HS-27A (cell line): ENCODE measurements at places on chromosomes 2 and 18.
A peak's percentile ranks its signal among the peaks of the same experiment; 100 is the strongest.

GRCh38 chr2:226131299-226131784 lies 668.3 kb downstream of the IRS1 start:
- DNase-seq = no peak

DNA sequence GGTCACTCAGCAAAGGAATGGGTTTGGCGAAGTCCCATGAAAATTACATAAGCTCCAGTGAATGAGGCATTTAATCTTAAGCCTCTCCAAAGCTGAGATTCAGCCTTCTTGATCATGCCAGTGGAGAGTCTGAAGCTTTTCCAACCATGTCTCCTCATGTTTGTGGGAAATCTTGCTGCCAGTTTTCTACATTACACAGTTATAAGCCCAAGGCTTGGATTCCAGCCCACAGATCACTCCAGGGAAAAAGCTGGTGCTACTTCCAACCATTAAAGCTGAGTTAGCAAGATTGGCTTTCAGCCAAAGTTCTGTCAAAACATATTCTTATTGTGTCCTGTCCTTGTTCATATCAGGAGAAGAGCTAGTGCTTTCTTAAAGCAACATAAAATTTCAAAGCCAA lies 293.8 kb downstream of the LRRTM4 start:
- DNase-seq = no peak

DNA sequence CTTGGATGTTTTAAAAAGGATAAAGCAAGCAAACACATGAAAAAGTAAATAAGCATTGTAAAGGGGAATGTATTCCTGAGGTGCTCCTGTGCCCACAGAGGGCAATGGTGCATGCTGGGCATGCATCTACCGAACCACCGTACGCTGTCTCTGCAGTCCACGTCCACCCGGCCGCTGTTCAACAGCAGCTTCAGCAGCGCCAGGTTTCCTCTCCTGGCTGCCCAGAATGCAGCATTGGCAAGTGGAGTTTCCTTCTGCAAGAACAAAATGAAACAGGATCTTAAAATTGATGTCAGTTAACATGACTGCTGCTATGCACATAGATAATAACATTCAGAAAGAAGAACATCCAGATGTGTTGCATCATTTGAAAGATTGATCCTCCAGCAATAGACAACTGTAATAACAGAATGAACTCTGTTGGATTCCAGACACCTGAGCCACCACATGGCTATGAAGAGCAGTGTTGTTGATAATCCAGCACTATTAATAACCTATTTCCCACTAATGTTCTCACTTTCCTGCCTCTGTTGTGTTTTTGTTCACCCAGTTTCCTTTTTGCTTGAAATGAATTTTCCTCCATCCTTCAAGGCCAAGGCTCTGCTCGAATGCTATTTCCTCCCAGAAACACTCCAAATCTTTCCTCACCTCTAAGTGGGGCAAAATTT lies 13.6 kb downstream of the ANKRD29 start:
- no peak for DNase-seq

GRCh38 chr18:8787794-8788193 lies 82.4 kb downstream of the MTCL1 start:
- DNase-seq = no peak

- no peak for DNase-seq
Observed at GRCh38 chr2:96551605-96552314, 15.2 kb downstream of the ARID5A start.

GRCh38 chr2:173354073-173354581 lies 545 bp upstream of the CDCA7 start:
- no peak for DNase-seq

GRCh38 chr2:17643031-17643615 lies 102.6 kb downstream of the VSNL1 start:
- DNase-seq = peak; percentile 82

DNA sequence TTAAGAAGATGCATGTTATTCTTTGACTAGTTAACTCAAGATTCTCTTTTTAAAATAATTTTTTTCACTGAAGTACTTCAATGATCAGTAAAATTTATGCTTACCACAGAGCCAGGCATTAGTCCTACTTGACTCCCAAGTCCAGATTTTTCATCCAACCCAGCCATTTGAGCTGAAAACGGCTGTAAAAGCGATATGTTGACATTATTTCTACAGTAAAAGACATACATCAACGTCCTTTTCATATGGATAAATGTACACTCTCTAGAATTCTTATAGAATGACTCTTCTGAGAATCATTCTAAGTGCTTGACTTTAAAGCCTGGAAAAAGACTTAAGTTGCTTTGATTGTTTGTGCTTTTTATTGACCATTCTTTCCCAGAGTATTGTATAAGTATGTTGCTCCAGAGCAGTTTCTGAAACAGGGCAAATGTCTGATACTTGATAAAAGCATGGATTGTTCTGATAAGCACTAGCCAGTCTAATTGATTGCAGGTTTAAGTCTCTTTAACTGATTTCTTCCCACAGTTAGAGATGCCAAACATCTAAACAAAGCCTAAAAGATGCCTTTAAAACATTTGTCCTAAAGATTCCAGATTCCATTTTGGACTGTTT lies 90.9 kb downstream of the COL5A2 start:
- DNase-seq = no peak

- DNase-seq = no peak
Observed at GRCh38 chr2:65687614-65688013, 255.2 kb upstream of the SPRED2 start.

- no peak for DNase-seq
Observed at GRCh38 chr2:105563000-105563719, 164.3 kb upstream of the FHL2 start.

DNA sequence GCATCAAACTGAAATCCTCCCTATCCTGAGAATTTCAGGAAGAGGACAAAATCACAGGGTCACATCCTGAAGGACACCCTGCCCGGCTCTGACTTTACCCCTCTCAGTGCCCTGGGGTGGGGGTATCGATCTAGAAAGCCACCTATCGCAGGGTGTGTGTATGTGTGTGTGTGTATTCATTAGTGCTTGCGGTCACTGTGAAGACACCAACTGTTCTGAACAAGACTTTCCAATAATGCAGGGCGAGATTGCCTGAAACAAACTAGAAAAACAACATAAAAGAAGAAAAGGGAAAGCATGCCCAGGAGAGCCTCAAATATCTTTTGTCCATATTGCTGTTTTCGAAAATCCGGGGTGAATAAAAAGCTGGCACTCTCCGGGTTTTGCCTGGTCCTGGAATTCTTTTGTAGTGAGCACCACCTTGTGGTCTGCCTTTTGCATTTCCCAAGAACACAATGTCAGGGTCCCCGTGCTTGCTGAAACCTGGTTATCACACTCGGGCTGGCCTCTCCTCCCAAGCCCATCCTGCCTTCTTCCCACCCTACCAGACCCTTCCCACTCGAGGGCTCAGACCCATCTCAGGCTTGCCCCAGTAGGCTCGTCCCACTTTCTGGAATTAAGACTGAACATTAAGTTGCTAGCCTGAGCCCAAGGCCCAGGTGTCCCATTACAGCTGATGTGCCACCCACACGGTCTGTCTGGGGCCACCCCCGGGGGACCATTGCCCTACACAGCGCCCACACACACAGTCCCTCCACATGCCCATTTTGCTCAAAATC lies 25.0 kb upstream of the COPS8 start:
- DNase-seq = no peak

DNA sequence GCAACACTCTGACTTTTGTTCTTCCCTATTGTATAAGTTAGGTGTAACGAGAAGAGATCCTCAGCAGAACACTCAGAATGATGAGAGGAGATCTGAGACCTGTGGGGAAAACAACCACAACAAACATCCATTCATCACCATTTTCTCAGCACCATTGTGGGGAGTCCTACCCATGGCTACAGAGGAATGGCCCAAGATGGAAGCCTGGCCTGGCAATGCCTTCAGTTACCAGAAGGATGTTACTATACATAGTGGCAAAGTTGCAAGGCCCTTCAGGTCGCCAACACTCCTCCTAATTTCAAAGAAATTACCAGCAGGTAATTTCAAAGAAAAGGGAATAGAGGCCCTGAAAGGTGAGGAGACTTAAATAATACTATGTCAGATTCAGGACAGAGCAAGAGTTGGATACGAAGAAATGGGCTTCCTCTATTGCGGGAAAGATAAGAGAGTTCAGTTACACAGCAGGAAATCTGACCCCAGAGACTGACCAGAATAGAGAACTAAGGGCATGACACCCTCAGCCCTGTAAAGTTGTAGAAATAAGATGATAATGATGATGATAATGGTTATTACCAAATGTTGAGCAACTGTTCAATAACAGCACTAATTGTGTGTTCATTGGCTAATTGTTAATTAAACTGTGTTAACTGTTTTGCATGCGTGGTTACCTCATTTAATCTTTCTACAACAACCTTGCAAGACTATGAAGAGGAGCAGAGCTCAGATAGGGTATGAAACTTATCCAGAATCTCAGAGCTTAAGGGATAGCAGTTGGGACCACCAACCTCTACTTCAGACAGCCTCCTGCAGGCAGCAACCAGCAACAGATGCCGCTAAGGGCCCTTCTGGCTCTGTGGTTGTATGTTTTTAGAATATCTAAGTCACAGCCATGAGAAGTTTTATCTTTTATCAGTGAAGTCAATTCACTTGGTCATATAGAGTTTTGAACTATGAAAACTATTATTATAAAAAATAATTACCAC lies 37.5 kb downstream of the DHRS9 start:
- no peak for DNase-seq
